ENCODE measurements at places on chromosomes 16 and 17.
A peak's percentile ranks its signal among the peaks of the same experiment; 100 is the strongest.

DNA sequence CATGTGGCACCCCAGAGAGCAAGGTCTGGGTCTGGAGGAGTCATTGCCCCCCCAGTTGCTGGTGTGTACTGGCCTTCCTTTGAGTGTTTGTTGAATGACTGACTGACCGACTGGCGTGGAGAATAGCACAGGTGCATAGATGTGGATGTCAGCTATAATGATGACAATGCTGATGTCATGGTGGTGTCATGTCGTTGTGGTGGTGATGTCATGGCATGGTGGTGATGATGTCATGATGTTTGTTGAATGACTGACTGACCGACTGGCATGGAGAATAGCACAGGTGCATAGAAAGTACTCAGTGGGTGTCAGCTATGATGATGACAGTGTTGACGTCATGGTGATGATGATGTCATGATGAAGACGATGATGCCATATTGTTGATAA is 22.1 kb downstream of the TMEM114 start:
- peak; percentile 18 for DNase-seq

DNA sequence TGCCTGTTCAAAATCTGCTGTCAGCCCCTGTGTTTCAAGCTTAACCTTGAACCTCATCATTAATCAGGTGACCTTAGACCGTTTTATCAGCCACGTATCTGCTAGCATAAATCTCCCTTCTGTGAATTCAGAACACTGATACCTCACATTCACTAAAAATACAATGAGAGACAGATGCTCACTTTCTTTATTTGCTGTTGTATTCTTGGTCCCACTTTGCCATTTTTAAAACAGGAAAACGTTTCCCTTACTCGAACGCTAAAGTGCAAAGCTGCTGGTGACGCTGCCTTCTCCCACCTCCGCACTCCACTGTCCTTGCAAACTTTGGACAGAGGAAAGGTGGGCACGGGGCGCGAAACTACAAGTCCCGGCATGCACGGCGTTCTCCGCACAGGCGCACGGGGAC is 220 bp upstream of the ARHGAP44 start:
- DNase-seq: peak; percentile 61

DNA sequence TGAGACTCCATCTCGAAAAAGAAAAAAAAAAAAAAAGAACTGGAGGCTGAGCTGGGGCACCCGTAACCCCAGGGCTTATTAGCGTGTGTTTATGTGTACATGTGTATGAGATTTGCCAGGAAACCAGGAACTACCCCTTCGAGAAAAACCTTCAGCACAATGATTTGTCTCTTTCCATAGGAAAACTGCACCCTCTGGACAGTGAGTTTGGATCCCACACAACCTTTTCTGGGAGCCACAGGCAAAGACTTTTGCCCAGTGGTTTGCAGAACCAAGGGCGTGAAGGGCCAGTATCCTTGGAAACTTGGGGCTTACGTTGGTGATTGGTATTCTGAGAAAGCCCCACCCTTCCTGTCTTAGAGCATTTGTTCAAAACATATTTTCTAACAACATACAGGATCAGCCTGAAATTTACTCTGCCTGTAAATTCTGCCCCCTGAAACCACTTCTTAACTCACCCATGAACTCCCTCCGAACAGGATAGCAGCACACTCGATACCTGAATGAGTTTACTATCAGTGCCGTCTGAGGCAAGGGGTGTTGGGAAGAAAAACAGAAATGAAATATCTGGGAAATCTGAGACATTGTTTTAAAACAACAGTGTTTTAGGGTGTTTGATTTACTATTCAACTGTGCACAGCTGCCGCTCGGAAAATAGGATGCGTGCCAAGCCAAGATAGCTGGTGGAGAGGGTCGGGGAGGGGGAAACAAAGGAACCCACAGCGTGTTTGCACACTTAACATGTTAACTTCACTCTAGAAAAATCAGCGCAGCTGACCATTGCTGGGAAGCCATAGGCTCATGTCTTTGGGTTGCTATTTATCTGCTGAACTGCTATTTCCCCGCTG is 40.2 kb upstream of the MAF start:
- peak; percentile 58 for DNase-seq

- DNase-seq: peak; percentile 60
These were observed 22.8 kb downstream of the OMG start for GRCh38 chr17:31274252-31274651.

GRCh38 chr16:46648656-46649055 is 27.5 kb upstream of the SHCBP1 start:
- no peak for DNase-seq

- DNase-seq: peak; percentile 18
These were observed 149.3 kb upstream of the KCNJ18 start for GRCh38 chr17:21542991-21543390.

- DNase-seq: no peak
These were observed 21.5 kb upstream of the TNS4 start for GRCh38 chr17:40522961-40523310.

- no peak for DNase-seq
These were observed 134.7 kb downstream of the SOX9 start for GRCh38 chr17:72255481-72255880.

- no peak for DNase-seq
These were observed 3.1 kb upstream of the PERCC1 start for GRCh38 chr16:1427473-1428461.

GRCh38 chr16:4678596-4678995 is 14.8 kb upstream of the NUDT16L1 start:
- no peak for DNase-seq

- DNase-seq: peak; percentile 45
These were observed 21.8 kb downstream of the SDR42E2 start for GRCh38 chr16:22183901-22184614.
